Activated CD4-positive, CD25-positive, alpha-beta regulatory T cell treated with anti-CD3 and anti-CD28 coated beads, Interleukin-2, amount 50 U/mL, for 72 hours (primary cell): ENCODE measurements at places on chromosomes 16 and 17.

DNA sequence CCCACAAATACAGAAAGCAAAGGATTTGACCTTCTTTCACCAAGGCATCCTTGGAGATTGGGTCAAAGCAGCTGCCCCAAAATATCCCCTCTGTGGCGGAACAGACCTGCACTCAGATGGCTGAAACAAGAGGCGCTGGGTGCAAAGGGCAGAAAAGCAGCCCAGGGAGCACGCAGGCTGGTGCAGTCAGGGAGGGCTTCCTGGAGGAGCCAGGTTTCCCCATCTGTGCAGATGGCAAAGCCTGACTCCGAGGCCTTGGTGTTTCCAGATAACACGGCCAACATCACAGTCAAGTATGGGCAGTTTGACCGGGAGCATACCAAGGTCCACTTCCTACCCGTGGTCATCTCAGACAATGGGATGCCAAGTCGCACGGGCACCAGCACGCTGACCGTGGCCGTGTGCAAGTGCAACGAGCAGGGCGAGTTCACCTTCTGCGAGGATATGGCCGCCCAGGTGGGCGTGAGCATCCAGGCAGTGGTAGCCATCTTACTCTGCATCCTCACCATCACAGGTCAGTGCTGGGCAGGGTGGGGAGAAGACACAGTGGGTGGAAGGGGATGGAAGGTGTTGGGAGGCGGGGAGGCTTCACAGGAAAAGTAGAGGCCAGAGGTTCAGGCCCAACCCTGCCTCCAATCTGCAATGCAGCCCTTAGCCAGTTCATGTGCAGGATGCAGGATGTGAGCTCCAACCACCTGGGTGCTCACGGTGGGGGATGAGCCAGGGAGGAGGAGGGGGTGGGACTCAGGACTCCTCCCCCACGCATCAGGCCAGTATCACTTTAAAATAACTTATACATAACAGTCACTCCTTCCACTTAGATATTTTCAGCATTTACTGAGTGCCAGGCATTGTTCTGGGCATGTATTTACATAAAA is 26.4 kb upstream of the BEAN1 start:
- no peak for DNase-seq

DNA sequence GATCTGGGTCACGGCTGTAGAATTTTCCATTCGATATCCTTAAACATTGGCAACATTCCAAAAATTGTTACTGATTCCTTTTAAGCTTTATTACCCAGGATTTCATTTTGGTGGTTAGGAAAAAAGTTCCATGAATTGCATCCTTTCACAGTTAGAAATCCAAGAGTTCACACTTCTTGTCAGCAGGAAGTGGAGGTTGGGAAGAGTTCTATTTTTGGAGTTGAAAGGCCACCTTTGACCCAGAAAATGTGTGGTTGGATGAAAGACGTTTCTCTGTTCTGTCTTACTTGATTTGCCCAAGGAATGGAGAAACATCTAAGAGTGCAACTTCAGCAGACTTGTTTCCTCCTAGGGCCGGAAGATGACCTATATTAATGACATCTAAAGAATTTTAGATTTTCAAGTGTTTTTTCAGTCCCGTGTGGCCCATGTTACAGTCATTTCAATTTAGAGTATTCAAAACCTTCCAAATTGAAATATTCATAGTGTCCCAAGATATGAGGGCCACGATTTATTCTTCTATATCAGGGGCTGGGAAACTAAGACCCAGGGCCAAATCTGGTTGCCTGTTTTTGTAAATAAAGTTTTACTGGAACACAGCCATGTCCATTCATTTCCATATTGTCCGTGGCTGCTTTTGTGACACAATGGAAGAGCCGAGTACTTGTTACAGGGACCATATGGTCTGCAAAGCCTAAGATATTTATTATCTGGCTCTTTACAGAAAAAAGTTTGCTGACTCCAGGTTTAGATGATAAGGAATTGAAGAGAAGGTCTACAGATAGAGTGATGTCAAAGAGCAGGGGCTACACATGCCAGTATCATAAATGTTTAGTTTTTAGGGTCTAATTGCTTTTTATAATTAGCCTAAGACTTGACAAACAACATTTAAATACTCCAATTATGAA is 50.2 kb downstream of the CDK5R1 start:
- no peak for DNase-seq

DNA sequence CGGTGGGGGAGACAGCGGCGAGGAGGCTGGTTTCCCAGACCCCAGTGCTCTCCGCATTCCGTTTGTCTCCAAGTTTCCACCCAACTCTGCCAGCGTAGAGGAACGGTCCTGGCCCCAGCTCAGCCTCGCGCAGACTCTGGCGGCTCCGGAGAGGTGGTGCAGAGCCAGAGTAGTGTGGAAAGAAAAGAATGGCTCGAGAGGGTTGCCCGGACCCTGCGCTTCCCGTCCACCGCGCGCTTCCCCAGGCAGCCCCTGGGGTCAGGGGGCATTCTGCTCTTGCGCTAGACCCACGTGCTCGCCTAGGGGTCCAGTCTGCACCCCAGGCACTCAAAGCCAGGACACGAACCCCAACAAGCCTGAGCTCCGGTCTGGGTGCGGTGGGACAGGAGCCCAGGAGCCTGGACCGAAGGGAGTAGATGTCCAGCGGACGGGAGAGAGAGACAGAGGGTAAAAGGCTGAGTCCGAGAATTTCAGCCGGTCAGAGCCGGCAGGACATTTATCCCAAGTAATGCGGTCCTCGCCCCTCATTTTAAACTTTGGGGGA is 3.8 kb downstream of the PMP22 start:
- no peak for DNase-seq

- peak; percentile 52 for DNase-seq
Observed at GRCh38 chr16:68005786-68006286, 6.6 kb upstream of the DPEP2 start.

- DNase-seq = no peak
Observed at GRCh38 chr17:81980707-81981343, 3.4 kb downstream of the ASPSCR1 start.

DNA sequence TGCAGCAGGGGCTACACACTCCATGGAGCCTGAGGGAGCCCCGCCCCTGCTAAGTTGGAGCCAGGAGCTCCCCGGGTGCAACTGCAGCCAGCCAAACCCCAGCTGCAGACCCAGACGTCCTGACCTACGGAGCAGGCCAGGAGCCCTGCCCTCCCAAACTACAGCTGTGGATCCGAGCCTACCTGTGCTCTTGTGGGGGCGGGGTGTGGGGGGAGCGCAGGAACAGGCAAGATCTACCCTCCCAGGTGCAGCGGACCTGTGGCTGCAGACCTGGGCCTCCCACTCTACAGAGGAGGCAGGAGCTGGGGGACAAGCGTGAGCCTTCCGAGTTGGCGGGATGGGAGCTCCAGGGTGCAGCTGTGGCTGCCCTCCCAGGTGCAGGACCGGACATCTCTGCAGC is 29.7 kb upstream of the MYLK3 start:
- no peak for DNase-seq

DNA sequence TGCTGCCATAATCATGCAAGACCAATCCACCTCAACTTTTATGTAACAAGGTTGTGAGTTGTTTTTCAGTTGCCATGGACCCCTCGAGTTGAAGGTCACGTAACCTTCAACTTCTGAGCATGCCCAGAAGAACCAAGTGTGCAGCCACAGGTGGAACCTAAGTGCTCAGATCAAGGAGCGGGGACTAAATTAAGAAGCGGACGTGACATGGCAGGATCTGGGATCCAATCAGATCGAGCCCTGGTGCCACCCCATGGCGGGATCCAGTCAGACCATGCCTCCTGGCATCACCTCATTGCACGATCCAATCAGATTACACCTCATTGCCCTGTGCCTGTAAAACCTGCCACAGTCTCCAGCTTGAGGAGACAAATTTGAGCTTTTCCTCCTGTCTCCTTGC is 204.5 kb upstream of the CDH5 start:
- no peak for DNase-seq

GRCh38 chr17:18851201-18851600 is 6.7 kb upstream of the PRPSAP2 start:
- DNase-seq = no peak

GRCh38 chr16:30032083-30032819 is 1.2 kb upstream of the TLCD3B start:
- peak; percentile 62 for DNase-seq

- no peak for DNase-seq
Observed at GRCh38 chr17:78113804-78114785, 14.5 kb downstream of the TMC6 start.

- no peak for DNase-seq
Observed at GRCh38 chr16:7888411-7888810, 555.8 kb downstream of the RBFOX1 start.

GRCh38 chr16:23274968-23275367 is 27.1 kb upstream of the SCNN1B start:
- DNase-seq = no peak

DNA sequence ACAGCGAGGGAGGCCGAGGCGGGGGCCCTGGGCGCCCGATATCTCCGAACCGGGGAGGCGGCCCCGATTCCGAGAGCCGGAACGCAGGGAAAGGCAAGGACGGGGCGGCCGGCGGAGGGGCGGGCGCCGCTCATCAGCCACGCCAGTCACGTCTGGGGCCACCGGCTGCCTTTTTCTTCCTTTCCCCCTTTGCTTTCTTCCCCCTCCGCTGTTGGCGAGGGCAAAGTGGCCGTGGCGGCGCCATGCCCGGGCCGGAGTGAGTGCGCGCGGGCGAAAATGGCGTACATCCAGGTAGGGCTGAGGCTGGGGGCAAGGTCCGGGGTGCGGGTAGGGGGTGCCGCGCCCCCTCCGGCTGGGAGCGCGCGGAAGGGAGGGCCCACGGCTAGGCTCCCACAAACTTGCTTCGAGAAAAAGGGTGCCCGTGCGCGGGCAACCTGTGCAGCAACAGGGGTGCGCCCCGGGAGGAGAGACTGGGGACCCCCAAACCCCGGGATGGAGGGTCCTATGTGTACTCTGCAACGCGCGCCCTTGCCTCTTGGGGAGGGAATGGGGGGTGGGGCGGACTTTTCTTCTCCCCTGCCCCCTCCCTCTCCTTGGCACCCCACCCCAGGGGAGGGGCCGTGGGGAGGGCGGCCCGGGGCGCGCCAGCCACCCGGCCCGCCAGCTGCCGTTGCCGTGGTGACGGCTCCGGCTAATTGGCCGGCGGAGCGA is 486 bp downstream of the SYT17 start:
- DNase-seq = no peak

- no peak for DNase-seq
Observed at GRCh38 chr16:48136547-48137360, 19.0 kb downstream of the ABCC12 start.

- DNase-seq = peak; percentile 69
Observed at GRCh38 chr17:19513897-19514488, 19.7 kb upstream of the SLC47A1 start.

GRCh38 chr16:15899538-15900100 is 11.2 kb upstream of the CEP20 start:
- peak; percentile 36 for DNase-seq

- DNase-seq = no peak
Observed at GRCh38 chr17:7894226-7894625, 5.6 kb downstream of the CHD3 start.

DNA sequence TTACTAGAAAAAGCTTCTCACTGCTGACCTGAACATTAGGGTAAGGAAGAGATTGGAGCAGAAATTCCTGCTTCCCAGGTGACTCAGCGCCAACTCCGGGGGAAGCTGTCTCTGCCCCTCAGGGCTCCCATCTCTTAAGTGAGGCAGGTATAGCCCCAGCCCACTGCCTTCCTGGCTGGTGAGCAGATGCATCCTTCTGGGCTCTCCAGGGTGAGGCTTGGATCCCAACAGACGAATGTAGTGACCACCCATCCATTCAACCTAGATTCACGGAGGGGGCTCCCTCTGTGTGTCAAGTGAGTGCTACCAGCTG is 3.2 kb downstream of the ATP2C2 start:
- DNase-seq = no peak

DNA sequence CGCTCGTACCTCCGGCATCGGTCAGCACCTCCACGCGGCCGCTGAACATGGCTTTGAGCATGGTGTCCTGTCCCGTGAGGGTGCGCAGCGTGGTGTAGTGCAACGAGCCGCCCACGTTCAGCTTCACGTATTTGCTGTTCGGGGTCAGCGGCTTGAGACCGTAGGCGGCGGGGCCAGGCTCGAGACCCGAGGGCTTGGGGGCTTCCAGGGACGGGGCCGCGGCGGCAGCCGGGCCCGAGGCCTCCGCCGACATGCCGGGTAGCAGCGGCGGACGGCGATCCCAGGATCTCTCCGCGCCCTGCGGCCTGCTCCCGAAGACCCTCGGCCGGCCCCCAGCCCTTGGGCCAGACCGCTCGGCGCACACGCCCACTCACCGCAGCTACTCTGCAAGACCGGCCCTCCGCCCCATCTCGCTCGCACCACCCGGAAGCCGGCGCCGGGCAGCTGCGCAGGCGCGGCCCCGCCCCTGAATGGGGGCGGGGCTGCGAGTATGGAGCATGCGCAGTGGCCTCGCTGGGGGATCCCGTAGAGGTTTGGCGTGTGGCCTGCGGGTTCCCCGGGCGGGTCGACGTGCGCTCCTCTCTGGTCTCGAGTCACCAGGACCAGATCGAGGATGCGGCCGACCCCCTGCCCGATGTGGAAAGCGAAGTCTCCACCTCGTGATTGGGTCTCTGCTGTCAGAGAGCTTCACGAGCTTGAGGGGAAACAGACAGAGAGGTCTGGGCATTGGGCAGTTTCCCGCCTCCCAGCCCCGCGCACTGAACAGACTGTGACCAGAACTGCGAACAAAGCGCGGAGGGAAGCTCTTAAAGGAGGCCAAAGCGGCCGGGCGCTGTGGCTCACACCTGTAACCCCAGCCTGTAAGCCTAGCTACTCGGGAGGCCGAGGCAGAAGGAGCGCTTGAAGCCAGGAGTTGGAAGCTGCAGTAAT is at the start of gene KCTD13:
KCTD13 (minus strand) TSS at position 446 of the 930 bp plus-strand sequence; CDS start at position 253, 193 bp downstream.
- DNase-seq = peak; percentile 95

GRCh38 chr16:21946889-21947635 is 6.1 kb upstream of the UQCRC2 start:
- no peak for DNase-seq

DNA sequence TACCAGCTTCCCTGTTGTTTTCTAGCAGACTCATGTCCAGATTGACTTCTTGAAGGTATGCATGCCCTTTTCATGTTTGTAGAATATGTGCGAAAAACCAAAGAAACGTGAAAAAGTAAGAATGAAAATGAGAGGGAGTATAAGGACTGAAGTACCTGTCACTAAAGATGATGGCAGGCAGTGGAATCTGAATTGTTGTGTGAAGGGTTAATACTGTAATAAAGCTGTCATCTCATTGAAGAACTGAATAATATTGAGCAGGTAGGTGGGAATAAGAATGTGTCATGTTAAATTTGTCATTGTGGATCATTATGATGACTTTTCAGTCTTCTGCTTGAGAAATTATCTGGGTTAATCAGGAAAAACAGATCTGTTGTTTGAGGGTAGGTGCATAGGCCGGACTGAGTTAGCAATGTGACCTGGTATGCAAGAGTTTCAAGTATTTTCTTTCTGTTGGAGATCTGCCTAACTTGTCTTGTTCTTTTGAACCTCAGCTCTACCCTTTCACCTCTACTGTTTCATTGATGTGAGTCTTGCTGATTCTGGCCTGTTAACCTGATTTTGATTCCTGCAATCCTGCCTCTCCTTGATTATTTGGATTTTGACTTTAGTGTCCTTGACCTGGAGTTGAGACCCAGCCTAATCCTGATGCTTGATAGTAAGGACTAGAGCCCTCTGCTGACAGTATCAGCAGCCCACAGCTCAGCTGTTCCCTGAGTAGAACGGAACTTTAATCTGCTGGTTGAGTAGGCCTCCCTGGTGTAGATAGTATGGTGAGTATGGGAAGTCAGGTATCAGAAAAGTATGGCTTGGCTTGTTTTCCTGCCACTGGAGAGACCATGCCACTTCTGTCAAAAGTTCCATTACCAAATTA is 64.6 kb downstream of the MAP2K4 start:
- no peak for DNase-seq
